ENCODE measurements at places on chromosomes 2 and 18. TPM values are rescaled to one million over a fixed set of nuclear protein-coding genes. Genes with fewer than 3 reads are reported as not detected.

DNA sequence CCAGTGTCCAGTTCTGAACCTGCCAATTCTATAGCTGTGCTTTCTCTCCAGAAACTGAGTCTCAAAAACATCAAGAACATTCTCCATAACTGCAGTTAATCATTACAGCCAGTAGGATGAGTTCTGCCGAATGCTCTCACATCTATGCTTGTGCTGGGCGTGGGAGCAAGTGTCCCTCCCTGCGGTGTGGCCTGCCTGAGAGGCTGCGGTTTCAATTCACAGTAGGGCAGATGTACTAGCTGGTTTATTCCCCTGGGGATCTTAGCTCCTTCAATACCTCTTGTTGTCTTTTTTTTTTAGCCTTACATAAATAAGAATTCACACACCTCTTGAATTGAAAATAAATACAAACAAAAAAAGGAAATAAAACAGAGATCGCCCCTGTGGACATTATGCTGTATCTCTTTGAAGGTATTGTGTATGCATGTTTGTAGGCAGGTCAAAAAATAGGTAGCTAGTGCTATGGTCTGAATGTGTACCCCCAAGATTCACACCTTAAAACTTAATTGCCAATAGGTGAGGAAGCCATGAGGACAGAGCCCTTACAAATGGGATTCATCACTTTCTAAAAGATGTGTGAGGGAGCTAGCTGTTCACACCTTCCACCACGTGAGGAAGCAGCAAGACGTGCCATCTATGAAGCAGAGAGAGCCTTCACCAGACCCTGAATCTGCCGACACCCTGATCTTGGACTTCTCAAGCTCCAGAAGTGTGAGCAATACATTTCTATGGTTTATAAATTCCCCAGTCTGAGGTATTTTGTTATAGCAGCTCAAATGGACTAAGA, 74.3 kb downstream of the BCL2L11 start:
- no peak for DNase-seq

DNA sequence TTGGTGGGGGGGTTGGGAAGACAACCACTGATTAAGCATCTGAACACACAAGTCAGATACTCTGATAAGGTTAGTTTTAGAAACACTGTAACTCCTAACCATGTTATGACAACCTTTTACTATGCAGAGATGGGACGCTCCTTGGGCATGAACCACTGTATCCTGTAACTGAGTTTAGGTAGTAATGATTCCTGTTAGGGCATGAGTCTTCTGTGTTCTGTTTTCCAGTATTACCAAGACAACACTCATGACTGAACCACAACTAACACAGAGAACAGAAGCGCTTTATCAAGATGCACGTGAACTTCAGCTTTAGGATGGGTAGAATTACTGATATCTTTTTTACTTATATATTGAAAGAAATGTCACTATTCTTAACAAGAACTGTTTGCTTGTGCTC, 14.1 kb upstream of the CREB1 start:
- DNase-seq: no peak

DNA sequence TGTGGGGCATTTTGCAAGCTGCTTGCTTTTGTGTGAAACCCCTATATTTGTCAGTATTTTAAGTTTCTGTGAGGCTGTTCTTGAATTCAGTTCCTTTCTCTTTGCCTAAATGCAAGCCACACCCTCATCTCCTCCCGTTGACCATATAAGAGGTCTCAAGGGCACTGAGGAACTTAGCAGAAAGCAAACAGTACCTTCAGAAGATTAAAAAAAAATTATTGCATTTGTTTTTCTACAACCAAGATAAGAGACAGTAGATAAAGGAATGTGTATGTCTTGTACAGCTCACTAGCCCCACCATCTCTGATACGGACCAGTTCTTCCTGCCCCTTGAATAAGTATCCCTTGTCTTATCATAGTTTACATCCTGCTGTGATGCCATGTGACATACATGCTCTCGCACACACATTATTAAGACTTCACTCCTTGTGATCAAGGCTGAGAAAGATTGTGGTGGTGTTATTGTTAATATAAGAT, 64.2 kb downstream of the NPAS2 start:
- no peak for DNase-seq

- no peak for DNase-seq
Measured at GRCh38 chr2:20479835-20480234, 33.0 kb downstream of the RHOB start.

DNA sequence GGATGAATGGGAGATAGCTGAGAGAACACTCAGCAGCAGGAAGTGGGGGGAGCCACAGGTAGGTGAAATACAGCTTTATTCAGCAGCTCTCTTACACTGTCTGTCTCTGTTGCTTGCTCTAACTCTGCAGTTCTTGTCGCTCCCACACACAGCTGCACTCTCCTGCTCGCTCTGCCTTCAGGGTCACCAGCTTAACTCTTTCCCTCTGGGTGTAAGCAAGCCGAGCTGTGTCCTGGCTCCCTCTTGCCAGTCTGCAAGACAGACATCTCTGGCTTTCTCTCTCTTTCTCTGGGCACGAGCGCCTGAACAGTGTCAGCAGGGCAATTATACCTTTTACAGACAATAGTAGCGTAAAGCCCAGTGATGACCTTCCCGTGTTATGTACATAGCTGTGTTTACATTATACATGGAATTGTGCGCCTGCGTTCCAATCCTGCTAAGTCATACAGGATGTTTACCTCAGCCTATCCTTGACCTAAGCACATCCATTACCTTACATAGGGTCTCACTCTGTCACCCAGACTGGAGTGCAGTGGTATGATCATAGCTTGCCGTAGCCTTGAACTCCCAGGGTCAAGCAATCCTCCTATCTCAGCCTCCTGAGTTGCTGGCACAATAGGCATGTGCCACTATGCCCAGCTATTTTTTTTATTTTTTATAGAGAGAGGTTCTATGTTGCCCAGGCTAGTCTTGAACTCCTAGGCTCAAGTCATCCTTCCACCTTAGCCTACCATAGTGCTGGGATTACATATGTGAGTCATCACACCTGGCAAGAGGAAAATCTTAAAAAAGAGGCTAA, 57.8 kb upstream of the CHN1 start:
- DNase-seq: no peak

- no peak for DNase-seq
Measured at GRCh38 chr2:205235434-205235833, 446.9 kb upstream of the NRP2 start.

SPDYA gene
- not detected for polyA plus RNA-seq

- no peak for DNase-seq
Measured at GRCh38 chr2:215811409-215812345, 201.7 kb downstream of the MREG start.

DNA sequence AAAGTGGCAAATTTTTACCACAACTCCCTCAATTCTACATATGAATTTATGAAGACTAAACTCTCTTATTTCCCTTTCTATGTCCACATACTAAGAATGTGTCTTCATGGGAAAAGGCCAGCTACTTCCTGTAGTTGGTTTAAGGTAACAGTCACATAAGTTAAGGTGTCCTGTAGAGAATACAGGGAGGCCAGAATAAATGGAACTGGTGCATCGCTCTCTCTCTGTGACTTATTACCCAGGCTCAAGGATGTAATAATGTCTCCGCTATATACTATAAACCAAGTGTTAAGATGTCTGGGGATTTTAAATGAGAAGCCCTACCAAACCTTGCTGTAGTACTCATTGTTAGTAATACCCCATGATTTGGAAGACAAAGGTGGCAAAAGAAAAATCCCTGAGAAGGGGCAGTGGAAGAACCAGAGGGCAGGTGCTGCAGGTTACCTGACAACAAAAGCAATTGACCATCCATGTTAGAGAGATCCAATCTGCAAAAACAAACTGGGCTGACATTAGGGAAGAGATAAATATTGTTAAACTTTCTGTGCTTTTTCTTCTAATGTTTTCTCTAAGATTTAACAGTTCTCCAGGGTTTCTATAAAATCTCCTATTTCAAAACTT, 372.8 kb downstream of the TMX3 start:
- DNase-seq: no peak

DNA sequence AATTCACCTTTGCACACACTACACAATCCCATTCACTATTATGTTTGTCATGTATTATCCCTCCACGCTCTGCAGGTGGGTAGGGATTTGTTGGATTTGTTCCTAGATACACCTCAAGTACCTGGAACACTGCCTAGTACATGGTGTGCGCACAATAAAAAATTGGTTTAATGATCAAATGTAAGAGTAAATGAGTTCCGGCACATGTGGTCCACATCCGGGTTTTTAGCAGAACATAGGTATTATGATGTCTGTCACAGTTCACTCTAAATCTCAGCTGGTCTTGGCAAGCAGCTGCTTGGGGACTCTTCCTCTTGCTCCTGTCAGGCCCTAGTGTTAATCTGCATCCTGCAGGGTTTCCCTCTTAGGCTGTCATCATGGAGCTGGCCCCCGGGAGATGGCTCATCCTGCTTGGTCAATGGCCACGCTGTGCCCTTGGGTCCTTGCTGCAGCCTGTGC, 21.8 kb upstream of the IL1R1 start:
- DNase-seq: no peak

DNA sequence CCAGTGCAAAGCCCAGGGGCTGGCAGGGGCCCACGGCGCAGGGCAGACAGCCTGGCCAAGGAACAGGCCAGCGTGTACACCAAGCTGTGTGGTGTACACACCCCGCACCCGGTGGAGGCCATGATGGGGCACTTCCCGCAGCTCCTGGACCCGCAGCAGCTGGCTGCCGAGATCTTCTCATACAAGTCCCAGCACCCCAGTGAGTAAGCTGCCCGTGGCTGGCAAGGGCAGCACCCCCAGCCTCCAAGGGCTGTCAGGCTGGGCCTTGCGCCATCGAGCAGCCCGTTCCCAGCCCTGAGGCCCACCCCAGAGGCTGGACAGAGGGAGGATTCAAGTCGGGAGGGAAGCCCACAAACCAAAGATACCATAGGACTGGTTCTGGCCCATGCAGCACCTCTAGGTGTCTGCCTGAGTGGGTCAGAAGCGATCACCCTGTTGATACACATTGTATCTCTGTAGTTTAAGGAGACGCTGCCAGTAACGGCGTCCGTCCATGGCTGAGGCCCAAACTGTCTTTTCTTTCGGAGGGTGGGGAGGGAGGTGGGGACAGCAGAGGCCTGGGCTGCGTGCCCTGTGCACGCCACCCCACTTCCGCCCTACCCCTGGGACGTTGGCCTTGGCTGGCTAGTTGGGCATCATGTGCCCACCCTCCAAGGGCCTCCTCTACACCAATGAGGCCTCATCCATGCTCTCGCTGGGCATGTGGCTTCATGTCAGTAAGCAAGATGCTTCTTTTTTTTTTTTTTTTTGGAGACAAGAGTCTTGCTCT, 16.8 kb upstream of the MTERF4 start:
- no peak for DNase-seq

DNA sequence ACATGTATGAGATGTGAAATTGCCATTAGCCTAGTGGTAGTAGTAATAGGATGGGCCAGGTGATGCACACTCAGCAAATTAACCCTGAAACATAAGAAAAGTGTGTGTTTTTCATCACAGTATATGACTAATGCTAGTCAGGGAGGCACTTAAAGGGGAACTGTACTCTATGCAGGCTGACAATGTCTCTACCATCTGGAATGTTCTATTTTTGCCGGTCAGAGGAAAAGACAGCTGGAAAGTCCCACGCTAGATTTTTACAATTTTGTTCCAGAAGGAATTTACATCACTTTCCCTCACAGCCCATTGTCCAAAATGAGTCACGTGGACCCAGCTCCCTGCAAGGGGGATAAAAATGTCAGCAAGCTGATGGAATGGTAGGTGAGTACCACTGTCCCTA, 746.3 kb upstream of the CHAC2 start:
- no peak for DNase-seq

DNA sequence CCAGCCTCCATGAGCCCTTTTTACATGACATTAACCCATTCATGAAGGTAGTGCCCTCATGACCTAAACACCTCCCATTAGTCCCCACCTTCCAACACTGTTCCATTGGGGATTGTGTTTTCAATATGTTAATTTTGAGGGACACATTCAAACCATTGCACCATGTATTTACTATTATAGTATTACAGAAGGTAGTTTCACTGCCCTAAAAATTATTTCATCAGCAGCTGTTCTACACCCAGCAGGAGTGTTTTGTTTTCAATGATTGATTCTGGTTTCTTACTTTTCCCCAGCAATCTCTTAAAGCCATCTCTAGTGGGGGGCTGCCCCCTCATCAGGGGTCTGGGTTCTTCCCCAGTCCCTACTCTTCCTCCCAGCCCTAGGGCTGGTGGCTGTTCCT, 71.9 kb downstream of the CERS6 start:
- no peak for DNase-seq

- no peak for DNase-seq
Measured at GRCh38 chr2:165778653-165779451, 15.2 kb downstream of the GALNT3 start.

FSIP2 gene
- not detected for polyA plus RNA-seq

OR6B2 gene
- polyA plus RNA-seq: not detected

GRCh38 chr2:148817210-148817708, 57.8 kb upstream of the KIF5C start:
- DNase-seq: no peak

DNA sequence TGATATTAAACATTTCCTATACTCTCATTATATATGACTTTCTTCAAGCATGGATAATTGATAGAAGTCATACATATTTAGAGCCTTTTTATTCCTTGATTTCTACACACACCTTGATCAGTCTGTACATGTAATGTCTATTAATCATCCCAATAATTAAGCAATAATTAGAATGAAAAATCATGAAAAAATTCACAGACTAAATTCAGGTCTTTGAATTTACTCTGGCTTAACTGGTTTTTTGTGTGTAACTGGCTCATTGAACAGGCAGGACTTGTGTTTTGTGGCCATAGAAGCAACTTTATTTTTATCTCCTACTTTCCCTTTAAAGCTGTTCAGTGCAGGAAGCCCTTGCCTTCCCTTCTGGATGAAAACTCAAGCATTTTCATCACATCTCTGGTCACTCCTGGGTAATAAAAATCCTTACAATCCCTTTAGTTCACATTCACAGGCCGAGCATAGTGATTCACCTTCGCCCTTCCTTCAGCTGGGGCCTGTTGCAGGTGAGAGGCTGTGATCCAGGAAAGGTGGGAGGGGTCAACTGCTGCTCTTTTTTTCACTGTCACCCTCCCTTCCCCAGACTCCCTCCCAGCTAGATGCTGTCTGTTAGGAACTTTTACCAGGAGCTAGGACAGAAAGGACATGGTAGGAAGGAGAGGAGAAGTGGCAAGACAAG, 58.0 kb upstream of the ITSN2 start:
- DNase-seq: no peak

EGR4 gene
- polyA plus RNA-seq: not detected

- DNase-seq: no peak
Measured at GRCh38 chr2:168912901-168913369, 11.8 kb downstream of the G6PC2 start.
